Head of caudate nucleus (tissue), 42 donors: ENCODE measurements at places on chromosomes 12 and 14.
A peak's percentile ranks its signal among the peaks of the same experiment; 100 is the strongest.

DNA sequence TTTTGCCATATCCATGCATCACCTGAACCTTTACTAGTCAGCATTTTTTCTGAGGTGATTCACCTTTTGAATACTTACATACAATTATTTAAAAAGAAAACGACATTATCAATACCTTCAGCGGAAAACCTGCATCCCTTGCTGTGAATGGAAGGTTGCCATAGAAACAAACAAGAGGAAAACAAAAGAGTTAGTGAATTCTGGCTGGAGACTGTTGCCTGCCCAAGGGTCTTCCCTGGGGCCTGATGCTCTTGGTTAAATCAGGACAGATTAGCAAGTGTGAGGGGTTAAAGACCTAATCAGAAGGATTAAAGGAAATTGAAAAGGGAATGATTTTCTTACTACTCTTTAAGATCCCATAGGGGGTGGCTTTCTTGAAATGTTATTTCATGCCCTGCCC, 96.0 kb upstream of the WSCD2 start:
- no peak for DNase-seq

DNA sequence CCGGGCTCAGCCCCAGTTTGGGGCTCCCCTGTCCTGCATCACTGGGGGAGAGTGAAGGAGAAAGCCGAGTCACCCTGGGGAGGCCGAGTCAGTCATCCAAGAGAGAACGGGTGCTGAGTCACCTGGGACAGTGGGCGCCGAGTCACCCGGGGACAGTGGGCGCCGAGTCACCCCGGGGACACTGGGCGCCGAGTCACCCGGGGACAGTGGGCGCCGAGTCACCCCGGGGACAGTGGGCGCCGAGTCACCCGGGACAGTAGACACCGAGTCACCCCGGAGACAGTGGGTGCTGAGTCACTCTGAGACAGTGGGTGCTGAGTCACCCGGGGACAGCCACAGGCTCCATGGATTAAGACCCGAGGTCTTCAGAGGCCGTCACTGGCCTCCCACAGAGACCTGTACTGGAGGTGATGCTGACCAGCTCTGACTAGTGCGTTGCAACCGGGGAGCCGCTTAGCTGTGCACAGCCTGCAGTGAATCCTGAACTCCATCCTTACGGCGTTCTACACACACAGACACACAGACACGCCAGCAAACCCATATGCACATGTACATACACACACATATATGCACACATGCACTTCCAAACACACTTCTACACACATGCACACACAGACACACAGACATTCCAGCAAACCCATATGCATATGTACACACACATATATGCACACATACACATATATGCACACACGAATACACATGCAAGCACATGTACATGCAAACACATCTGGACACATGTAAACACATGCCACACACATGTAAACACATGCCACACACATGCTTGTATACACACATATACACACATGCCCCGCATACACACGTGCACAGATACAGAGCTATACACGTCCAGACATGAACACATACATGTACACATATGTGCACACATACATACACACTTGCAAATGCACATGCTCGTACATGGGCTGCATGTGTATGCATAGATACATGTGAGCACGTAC, 64.9 kb upstream of the GALNT9 start:
- no peak for DNase-seq

- DNase-seq: no peak
Observed at GRCh38 chr12:69766260-69766659, 27.6 kb downstream of the RAB3IP start.

- DNase-seq: no peak
Observed at GRCh38 chr14:102738373-102739189, 38.7 kb upstream of the TRAF3 start.

DNA sequence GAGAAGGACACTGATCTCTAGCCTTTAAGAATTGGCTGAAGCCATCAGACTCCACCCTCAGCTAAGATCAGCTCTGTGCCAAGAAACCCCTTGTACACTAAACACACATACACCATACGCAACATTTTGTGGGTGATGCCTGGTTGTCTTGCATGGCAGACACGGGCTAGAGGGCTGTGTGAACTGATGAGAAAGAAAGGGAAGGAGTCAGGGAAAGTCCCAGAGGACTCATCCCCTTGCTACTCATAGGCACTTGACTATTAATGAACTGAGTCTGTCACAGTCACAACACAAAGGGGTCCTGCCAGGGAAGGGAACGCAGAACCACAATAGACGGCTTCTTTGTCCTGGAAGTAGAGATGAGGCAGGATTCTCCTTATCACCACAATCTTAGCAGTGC, 80.8 kb downstream of the EMP1 start:
- no peak for DNase-seq

GRCh38 chr14:22918804-22919600, at the start of gene RBM23:
TSS of gene RBM23 (minus strand) at chr14:22919149.
- DNase-seq: peak; percentile 96

- no peak for DNase-seq
Observed at GRCh38 chr12:3225154-3225795, 148.1 kb downstream of the TSPAN9 start.

DNA sequence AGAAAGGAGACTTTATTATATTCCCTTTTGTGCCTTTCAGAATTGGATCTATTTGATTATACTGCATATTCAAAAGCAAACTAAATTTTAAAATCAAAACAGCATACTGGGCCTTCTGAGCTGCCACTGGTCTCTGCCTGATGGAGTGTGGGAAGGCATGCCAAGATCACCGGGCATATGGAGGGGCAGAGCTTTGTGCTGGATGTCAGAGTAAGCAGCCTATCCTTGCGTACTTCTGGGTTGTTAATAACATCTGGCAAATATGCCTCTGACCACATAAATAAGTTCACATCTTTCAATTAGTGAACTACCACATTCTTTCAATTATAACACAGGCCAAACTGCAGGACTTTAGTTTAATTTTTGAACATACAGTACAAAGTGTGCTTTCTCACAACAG, 18.3 kb downstream of the MLH3 start:
- DNase-seq: no peak

DNA sequence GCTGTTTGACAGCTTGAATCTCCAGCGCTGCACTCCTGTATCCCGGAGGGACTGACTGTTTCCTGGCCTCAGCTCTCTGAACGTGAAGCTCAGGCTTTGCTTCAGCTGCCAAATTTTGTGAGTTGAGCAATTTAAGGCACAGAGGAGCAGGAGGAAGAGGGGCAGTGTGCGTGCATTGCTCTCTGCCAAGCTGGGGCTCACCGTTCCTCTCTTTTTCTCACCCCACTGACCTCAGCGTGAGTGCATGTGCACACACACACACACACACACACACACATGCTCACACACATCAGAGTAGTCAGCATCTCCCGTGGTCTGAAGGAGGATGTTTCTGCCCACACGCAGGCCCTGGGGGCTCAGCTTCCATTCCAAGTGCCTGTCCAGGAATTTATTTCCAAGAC, 27.8 kb upstream of the BDKRB2 start:
- no peak for DNase-seq

DNA sequence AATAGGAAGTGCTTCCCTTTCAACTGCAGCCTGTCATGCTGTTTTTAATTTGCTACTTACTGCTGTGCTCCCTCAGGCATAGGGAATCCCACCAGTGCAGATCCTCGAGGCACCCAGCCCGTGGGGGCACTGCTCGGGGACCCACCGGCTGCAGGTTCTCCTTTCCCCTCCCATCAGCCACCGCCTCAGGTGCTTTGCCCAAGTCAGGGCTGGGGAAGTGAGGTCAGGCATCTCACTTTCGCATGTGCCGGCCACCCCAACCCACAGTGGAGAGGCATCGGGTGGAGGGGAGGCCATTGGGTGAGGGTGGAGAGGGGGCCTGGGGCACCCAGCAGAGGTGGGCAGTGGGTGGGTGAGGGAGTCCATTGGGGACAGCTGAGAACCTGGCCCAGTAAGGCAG, 41.9 kb upstream of the MAX start:
- DNase-seq: no peak

DNA sequence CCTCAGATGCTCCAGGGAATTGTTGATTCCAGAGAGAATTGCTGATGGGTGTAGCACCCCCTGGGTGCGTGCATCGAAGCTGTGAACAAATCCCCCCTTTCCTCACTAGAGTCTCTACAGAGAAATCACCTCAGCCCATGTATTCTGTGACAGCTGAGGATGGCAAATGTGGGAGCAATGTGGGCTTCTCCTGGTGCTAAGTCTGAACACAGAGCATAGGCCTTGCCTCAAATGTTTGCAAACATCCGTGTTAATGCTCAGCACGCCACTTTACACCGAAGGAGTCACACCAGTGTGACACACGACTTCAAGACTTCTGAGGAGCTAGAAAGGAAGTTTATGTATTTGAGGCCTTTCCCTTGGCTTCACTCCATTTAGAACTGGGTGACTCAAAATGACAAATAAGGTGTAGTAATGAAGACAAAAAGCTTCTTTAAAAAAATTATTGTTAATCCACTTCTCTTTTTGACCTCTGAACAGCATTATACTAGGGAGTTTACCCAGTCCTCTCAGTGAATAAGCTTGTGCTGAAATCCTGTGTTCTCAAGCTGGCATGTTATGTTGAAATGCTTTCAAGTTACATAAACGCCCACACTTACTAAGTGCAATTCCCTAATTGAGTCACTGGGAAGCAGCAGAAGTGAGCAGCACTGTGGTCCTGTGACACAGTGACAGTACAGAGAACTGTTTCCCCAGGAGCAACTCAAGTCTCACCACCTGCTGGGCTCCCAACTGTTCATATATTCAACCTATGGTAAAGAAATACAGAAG, 92.9 kb downstream of the FAR2 start:
- peak; percentile 86 for DNase-seq

- no peak for DNase-seq
Observed at GRCh38 chr12:78007173-78007572, 176.5 kb downstream of the NAV3 start.

DNA sequence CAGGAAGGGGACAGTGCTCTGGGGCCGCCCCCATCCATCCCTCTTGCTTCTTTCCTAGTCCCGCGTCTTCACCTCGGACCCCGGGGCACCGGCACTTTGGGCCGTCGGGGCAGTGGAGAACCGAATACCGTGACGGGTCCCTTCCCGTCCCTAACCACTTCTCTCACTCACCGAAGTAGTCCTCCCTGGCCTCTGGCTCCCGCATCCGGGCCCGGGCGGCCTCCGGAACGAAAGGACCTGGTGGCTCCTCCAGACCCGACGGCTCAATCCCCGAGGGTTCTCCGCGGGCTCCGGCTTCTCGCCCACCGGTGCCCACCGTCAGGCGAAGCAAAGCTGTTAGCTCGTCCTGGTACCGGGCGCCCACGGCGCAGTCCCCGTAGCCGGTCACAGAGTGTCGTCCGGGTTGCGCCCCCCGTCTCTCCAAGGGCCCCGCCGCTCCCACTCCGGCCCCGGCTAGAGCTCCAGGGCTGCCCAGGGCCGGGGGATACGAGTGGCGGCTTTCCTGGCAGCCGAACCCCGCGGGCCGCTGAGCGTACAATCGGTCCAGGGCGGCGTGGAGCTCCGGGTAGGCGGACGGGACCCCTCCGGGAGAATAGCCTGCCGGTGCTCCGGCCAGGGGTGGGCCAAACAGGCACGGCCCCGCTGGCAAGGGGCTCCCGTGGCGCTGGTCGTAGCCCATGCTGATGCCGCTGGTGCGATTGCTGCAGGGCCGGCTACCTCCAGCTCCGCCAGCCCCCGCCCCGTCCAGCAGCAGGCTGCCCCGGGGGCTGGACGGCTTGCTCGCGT, 1.1 kb downstream of the AJUBA start:
- no peak for DNase-seq

DNA sequence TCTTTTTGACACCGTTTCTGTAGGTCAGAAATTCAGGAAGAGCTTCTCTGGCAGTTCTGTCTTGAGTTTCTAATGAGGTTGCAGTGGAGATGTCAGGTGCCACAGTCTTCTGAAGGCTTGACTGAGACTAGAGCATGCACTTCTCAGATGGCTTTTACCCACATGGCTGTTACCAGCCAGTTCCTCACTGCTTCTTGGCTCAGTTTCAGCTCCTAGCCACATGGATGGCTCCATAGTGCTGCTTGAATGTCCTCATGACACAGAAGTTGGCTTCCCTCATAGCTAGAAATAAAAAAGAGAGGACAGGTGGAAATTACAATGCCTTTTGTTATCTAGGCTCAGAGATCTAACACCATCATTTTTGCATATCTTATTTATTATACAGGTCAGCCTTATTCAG, 38.1 kb upstream of the SLC2A13 start:
- peak; percentile 46 for DNase-seq

DNA sequence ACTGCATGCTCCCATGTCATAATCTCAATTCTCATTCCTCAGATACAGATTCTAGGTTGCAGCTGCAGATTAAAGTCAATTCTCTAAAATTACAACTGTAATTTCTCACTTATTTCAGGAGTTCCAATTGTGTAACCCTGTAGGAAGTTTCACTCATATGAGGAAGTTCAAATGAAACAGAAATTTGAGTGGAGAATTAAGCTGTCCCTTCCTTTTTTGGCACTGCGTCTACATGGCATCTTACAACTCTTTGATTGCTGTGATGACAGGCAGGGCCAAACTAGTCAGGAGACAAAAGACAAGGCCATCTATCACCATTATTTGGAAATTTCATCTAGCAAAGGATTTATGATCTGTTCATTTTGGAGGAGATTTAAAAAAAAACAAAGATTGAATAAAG, 13.3 kb upstream of the GRIP1 start:
- DNase-seq: no peak

DNA sequence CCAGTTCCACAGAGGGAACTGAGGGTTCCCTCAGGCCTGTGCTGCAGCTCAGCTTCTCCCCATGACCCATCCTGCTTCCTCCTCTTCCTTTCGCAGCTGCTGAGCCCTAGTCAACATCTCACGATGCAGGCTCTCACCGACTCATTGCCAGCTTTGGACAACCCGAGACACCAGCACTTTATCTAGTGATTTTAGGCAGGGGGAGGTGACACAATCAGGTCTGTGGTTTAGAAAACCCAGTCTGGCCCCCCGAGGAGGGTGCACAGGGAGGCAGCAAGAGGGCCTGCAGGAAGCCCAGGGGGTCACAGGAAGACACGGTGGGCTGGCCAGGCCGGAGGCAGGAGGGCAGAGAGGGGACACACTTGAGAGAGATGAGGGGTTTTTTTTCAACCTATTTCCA, 35.4 kb downstream of the DIO3 start:
- peak; percentile 18 for DNase-seq

- DNase-seq: no peak
Observed at GRCh38 chr12:51932218-51933076, 19.1 kb upstream of the ACVR1B start.

DNA sequence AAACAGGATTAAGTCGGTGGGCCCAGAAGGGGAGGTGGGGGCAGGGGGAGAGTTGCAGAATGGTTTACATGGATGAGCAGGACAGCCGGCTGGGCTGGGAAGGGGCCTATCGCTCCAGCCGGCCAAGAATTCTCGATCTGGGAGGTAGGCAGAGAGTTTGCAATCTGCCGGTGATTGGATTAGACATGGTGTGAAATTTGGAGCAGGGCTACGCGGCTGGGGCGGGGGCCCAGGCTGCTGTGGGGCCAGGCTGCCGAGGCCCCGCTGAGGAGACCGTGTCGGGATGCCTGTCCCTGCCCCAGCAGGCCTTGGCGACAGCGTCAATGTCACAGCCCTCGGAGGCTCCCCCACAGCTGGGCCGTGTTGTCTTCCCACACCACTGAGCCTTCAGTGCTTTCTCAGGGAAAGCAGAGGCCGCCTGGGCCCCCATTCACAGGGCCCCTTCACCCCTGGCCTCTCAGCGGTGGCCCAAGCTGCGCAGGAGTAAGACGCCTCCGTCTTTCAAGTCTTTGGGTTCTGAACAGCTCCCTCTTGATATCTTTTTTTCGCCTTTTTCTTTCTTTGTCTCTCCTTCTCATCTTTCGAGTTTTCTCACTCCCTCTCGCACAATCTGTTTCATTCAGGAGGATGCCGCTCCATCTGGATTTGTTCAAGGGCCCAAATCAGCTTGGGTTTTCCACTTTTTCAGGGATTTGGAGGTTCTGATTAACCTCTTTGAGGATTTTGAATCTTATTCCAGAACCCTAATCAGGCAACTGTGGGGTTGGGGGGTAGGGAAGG, 117.5 kb upstream of the PARP11 start:
- no peak for DNase-seq
